Activated CD4-positive, alpha-beta T cell treated with anti-CD3 and anti-CD28 coated beads for 36 hours (primary cell): ENCODE measurements at places on chromosomes 11 and 22. TPM values are rescaled to one million over a fixed set of nuclear protein-coding genes. Genes with fewer than 3 reads are reported as not detected.
A peak's percentile ranks its signal among the peaks of the same experiment; 100 is the strongest.

- no peak for DNase-seq
These were observed 61.2 kb downstream of the MPPED1 start for GRCh38 chr22:43473031-43473430.

DNA sequence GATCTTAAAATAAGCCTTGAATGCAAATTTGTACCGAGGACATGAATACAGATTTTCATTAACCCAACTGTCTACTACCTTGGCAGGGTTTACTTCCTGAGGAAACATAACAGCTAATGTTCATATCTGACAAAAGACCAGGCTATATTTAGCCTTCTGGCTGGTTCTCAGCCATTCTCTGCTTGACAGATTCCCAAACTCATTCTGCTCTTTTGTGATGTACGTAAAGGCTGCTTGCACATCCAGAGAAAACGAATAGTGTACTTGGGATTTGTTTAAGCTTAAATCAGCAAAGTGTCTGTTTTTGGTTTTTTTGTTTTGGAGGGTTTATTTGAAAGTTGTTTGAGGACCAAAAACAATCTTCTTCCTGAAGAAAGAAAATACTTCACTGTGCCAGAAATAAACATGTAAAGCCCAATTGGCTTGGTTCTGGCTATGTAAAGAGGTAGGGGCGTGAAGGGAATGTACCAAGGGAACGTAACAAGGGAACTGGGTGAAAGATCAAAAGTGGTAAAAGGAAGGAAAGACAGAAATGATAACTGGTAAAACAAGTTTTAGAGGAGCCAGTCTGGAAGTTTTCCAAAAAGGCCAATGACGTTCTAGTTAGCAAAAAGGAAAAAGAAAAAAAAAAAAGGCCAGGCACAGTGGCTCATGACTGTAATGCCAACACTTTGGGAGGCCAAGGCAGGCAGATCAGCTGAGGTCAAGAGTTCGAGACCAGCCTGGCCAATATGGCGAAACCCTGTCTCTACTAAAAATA, 21.4 kb upstream of the CRTAM start:
- DNase-seq, result no peak

- DNase-seq, result peak; percentile 76
These were observed at the start of gene MYRF for GRCh38 chr11:61752117-61752924. Gene MYRF (plus strand): TSS chr11:61752636. CDS start chr11:61752745, 109 bp downstream.

DNA sequence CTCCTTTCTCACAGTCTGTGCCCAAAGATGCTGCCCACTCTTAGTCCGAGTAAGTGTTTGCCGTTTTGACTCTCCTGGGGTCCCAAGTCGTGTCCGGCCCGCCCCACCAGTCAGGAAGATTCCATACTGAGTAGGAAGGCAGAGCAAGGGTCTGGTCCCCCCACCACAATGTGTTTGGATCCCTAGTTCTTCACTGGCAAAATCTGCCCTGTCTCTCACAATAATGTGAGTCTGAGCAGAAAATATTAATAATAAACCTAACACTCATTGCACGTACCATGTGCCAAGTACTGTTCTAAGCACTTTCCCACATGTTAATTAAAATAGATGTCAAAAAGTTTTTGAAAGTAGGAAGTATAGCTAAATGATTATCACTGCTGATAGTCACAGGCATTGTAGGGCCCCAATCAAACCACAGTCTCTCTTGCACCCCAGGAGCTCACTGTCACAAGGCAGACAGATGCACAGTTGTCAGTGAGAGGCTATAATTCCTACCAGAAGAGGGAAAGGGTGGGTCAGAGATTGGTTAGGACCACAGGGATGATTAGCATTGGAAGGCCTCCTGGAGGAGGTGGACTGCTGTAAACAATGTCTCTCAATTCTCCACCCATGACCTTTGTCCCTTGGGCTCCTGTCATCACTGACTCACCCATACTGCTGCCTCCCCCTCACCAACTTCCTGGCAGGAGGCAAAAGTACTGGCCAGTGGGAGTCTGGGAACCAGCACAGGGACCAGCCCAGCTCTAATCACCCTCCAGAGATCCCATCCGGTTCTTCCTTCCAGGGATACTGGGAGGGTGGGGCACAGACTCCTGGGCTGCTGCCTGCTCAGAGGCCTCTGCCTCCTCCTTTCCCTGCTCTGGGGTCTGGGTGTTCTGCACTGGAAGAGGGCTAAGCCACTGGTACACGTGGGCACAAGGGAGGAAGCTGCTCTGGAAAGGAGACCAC, 1.0 kb upstream of the POLD4 start:
- peak; percentile 58 for DNase-seq

DNA sequence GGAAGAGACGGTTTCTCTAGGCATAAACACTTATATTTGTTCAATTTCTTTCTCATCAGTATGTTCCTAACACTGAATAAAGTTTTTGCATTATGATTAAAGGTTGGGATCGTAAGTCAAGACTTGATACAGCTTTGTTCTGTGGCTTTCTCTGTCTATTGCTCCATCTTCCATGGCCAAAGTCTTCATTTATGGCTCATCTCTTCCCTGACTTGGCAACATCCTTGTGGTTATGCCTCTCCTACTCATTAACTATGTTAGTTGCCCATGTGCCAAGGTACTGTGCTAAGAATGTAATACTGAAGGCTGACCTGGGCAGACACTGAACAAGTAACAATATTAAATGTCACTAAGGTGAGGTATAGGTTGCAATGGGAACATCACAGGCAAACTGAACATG, 1.6 kb upstream of the ACCSL start:
- no peak for DNase-seq

DNA sequence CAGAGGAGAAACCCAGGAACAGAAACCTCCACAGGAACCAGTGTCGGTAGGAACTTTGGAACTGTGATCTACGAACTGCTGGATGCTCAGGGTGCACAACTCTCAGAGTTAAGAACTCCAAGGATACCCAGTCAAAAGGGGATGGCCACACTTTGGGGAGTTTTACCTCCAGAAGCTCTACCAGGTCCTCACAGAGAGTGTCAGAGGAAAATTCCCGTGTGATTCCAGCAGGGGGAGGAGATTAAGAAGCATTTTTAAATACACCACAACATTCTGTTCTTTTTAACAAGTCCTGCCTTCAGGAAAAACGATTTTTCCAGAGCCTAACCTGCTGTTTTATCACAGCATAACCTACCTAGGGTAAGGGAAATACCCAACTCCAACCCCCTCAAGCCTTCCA, 104.0 kb downstream of the SOX6 start:
- DNase-seq, result no peak

DNA sequence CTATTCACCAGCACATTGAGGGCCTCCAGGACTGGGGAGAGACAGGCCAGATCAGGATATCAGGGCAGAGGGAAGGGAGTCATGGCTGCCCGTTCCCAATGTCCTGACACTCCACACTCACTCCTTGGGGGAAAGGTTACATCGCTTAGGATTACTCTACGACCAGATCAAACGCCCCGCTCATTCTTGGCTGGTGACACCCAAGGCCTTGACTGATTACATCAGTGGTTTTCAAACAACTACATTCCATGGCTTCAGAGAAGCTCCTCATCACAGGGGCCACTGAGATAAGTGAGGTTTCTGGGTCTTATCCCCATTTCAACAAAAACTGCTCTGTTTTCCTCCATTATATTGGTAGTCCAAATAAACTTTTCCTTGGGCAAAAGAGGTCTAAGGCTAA, 15.0 kb downstream of the UBE2L6 start:
- DNase-seq, result no peak

DNA sequence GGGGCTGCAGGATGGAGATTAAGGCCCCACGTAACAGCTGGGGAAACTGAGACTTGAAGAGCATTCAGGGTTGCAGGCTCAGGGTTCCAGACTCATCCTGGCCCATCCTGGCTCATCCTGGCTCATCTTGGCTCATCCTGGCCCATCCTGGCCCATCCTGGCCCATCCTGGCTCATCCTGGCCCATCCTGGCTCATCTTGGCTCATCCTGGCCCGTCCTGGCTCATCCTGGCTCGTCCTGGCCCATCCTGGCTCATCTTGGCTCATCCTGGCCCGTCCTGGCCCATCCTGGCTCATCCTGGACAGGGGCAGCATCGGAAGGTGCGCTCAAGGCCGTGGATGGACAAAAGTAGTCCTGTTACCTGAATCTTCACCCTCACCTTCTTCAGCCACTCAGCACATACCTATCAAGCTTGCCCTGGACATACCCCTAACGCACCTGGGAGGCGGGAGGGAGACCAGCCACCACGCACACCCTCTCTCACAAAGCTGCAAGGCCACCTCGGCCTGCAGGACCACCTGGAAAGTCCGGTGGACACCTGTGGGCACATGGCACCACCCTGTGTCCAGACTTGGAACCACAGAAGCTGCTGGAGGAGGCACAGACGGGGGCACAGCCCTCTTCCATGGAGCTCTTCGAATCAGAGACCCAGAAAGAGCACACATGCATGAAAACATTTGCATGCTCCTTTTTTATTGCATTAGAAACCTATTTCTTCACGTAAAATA, 20.3 kb upstream of the NLRP6 start:
- DNase-seq, result no peak

DNA sequence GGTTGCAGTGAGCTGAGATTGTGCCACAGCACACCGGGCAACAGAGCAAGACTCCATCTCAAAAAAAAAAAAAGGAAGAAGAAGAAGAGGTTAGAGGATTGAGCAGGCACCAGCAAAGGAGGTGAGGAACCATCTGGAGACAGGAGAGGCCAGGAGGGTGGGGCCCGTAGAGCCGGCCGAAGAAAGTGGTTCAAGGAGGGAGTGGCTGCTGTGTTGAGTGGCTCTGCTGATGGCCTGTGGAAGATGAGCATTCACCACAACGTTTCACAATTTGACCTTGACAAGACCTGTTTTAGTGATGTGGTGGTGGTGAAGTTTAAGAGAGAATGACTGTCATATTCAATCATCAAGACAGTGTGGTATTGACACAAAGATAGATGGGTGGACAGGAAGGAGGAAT, 6.8 kb upstream of the CTSD start:
- DNase-seq, result no peak

- no peak for DNase-seq
These were observed 142.4 kb downstream of the KIRREL3 start for GRCh38 chr11:126857860-126858808.

DNA sequence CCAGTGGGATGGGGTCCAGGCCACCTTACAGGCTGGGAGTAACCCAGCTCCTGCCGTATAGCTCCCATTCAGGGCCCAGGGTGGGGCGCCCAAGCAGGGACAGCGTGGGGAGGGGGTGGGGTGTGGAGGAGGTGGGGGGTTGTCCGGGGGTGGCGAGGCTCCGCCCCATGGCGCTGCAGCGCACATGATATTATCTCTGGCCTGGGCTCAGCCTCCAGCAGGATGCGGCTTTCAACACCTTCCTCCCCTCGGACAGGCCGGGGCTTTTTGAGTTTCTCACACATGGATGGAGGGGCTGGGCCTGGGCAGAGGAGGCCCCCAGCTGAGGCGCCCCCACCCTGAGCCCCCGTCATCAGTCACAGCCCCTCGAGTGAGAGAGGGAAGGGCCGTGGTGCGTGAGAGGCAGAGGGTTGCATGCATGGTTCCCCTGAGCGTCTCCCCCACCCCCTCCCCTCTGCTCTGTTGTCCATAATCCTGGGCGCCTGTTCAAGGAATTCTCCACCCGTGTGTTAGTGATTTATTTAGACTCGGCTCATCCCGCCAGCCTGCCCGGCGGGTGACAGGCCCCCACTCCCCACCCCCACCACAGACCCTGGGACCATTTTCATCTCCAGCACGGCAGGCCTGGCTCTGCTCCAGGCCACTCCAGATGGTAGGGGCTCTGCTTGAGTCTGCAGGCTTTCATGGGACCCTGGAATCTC, 44.9 kb downstream of the WNT11 start:
- no peak for DNase-seq

- DNase-seq, result no peak
These were observed 38.3 kb upstream of the GNB1L start for GRCh38 chr22:19892925-19893324.

- no peak for DNase-seq
These were observed 19.9 kb downstream of the SLC25A18 start for GRCh38 chr22:17583151-17583550.

DNA sequence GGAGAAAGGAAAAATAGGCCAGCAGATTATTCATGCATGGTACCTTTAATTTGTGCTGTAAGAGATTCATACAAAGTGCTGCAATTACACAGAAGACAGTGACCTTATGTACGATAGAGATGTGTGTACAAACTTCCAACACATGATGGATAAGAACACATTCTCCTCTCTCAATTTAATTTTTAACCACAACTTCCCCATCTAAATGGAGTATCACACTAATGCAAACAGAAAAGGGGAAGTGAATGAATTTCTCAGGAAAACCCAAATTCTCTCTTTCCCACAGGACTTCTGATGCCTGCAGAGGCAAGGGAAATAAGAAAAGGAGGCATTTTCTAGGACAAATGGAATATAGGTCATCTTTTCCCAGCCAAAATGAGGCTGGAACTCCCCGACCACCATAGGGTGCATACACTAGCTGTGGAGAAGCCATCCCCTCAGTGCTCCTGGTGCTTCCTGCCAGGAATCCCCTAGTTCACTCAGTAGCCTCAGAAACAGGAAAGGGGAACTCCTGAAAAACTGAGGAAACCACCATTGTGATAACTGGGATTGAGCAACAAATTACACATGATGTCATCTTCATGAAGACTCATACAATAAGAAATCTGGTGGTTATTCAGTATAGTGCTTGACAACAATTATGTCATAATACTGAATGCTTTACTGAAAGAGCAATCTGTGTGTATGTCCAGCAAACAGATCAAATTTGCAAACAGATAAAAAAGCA, 22.4 kb downstream of the MMP10 start:
- DNase-seq, result no peak

DNA sequence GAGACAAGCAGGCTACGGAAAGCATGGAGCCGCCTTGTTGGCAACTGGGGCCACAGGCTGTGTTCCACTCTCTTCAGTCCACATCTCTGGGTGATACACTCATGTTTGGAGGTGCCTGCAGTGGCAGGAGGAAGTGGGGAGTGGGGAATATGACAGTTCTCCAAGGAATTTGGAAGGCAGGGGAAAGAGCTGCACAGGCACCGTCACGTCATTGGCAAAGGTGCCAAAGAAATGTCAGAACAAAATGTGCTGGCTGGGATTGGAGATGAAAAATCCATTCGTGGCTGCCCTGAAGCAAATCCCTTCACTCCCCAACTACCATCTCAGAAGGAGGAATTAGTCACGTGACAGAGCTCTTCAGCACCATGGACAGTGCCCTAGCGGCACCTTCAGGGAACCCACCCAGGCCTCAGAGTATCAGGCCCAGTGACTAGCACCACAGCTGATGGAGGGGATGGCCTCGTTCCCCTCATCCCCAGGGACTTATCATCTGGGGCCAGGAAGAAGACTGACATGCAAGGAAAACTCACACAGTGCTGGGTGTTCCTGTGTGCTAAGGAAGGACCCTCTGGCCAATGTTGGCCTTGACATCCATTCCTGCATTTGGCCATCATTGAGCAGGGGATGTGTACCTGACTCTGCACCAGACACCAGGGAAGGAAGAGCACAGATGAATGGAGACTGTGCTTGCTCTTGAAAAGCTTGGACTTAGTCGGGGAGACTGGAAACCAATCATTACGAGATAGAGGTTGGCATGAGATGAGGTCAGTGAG, 48.5 kb upstream of the PRDM11 start:
- peak; percentile 64 for DNase-seq

GRCh38 chr11:72085621-72086351, 5.1 kb downstream of the LRRC51 start:
- DNase-seq, result no peak

BTBD18 gene
- total RNA-seq, result not detected

LAYN gene
- total RNA-seq, result 5.5 TPM

OR52I1 gene
- not detected for total RNA-seq

SLC22A25 gene
- total RNA-seq, result not detected

SCGB1A1 gene
- total RNA-seq, result not detected

MYOD1 gene
- not detected for total RNA-seq

MS4A7 gene
- total RNA-seq, result not detected

RIC3 gene
- 15.8 TPM for total RNA-seq

CARD18 gene
- total RNA-seq, result not detected

ANO1 gene
- total RNA-seq, result not detected

SBF2 gene
- 8.1 TPM for total RNA-seq

OR5F1 gene
- total RNA-seq, result not detected

PGAP2 gene
- total RNA-seq, result 33.6 TPM

NRGN gene
- total RNA-seq, result 13.5 TPM

ADAMTS8 gene
- total RNA-seq, result not detected
